ENCODE measurements at places on chromosomes 1 and 21.

GRCh38 chr1:198909973-198910372, 271.1 kb downstream of the PTPRC start:
- DNase-seq: no peak

GRCh38 chr1:101338714-101339430, 102.1 kb downstream of the S1PR1 start:
- no peak for DNase-seq

DNA sequence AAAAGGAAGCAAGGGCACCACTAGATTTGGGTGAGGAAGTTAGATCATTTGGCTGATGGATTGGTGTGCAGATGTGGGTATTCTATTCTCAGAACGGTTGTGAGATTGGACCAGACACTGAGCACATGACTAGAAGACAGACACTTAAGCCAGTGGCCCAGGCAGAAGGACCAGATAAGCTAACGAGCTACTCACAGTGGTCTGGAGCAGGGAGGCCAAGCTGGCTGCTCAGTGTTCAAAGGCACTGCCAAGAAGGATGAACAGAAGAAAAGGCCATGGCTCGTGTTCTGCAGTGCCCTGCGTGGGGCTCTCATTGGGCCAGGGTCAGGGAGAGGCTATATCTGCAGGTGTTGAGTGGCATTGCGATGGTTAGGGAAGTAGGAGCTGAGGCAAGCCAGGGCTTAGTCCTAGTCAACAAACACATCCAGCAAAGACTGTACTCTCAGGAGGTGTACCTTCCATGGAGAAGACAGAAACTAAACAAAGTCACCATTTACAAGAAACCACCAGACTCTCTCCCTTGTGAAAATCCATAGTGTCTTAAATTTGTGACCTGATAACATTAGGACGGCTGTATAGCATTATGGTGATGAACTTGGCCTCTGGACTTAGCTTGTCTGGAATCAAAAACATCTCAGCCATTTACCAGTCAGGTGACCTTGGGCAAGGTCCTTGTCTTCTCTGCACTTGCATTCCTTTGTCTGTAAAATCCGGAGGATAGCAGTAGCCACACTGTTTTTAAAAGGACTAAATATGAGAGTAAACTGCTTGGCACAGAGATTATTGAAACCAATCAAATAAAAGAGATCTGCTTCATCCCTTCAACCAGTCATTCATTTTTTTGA, 274.5 kb downstream of the SIPA1L2 start:
- no peak for DNase-seq

- DNase-seq: no peak
Measured at GRCh38 chr1:51840743-51841461, 37.6 kb downstream of the NRDC start.

DNA sequence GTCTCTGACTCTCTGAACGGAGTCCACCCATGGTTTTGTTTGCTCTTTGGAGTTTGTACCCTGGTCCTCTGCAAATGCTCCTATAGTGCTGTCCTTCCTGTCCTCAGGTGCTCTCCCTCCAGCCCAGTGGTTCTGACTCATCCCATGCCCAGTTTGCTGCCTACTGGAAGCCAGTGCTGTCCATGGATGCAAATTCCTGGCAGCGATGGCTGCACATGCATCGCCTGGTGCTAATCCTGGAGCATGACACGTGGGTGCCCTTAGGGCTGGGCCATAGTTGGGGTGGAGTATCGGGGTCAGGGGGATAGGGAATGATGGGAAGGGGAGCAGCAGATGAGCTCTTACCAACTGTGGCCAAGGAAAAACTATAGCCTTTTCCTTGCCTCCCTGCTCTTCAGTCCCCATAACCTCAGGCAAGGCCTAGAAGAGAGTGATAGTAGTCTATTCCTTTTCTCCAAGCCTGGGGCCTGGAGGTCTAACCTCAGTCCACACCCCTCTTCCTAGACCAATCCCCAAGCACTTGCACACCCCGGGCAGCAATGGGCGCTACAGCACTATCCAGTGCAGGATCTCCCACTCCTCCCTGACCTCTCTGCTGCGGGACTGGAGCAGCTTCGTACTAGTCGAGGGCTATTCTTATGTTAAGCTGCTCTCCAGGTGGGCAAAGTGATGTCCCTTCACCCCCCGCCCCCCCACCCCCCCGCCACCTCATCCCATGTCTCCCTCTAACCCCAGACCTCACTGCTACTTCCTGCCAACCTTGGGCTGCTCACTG, 31.6 kb downstream of the HYI start:
- DNase-seq: no peak

DNA sequence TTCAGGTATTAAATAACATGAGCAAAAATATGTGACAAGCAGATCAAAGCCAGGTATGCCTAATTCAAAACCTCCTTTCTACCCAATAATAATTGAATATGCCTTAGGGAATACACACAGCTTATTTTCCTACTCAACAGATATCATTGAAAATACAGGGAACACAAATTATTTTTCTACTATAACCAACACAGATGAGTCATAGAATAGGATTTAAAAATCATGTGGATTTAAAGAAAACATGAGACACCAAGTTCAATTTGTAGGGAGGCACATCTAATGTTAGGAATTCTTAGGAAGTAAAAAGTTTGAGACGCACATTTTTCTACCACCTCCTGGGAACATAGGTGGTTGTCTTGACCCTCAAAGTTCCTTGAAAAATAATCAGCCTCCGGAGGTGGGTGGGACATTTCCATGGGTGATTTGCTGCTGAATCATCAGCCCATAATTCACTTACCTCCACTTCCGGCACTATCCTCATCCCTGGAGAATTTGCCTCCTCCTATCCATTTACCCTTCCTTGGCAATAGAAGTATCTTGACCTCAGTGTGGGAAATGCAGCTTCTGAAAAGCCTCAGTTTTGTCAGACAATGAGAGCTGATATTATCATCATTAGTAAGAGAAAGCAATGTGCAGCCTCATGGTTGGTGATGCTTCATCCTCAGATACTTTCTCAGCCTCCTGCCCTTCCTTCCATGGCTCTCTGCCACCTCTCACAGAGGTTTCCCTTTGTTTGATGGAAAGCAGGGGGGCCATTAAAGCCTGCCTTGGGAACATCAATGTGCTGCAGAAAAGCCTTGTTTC, 33.5 kb upstream of the RGS4 start:
- DNase-seq: no peak

- DNase-seq: no peak
Measured at GRCh38 chr1:108079440-108080025, 114.6 kb upstream of the VAV3 start.

- DNase-seq: no peak
Measured at GRCh38 chr1:34166625-34167361, 1.8 kb upstream of the CSMD2 start.

DNA sequence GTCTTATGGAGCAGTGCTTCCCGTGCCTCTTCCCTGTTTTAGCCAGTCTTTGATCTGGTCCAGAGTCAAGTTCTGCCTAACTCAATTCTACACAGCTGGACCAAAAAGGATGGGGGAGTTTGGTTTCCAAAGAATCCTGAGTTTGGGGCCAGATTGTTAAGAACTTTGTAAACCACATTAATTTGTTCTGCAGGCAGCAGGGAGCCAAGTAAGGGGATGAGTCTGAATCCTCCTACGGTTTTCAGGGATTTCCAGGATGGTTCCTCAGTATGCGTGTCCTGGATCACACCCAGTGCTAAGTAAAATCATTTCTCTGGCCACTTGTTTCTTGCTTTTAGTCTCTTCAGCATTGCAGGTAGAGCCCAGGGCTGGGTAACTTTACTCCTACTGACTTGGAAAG, 26.1 kb upstream of the GJA5 start:
- DNase-seq: no peak

DNA sequence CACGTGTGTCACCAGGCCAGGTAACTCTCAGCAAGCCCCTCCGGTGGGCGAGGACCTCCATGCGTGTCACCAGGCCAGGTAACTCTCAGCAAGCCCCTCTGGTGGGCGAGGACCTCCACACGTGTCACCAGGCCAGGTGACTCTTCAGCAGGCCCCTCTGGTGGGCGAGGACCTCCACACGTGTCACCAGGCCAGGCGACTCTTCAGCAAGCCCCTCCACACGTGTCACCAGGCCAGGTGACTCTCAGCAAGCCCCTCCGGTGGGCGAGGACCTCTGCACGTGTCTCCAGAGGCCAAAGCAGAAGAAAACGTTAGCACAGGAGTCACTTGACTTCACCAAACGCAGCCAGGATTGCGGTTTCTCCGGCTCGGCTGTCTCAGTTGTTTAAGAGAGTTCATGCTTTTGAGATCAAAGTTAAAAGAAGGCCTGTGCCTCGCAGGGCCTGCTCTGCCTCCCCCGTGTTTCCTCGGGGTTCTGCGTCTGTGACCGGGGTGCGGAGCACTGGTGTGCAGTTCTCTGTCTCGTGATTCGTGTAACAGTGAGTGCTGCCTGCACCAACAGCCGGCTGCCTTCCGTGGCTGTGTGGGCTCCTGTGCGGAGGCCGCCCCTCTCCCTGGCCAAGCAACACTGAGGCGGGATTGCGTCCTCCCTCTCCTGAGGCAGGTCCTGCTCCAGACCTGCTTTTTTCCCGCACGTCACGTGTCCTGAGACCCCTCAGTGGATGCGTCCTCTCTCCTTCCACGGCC, 56.6 kb downstream of the PRKCZ start:
- DNase-seq: no peak

DNA sequence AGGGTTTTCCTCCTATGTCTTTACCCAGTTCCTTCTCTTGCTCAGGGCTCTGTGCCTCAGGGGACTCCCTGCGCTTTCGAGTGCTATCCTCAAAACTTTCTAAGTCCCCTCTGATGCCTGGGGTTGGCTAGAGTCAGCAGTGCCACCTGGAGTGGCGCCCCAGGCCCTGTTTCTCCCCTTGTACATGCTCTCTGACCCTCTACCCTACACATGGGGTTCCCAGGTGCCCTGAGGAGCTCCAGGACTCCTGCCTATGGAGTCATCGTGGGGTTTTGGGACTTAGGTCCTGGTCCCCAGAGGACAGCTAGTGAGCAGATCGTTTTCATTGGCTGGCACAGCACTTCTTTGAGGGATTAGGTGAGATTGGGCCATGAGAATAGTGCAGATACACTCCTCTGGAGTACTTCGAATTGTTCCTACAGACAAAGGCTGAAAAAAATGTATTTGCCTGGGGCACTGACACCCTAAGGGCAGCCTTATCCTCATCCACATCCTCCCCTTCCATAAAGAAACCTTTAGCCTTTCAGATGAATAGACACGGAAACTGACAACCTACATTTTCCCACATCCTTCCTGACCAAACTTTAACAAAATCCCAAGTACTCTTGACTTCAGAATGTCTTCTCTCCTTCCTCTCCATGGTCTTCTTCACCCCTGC, 41.5 kb downstream of the LGR6 start:
- no peak for DNase-seq

GRCh38 chr1:153494976-153495535, 34.6 kb upstream of the S100A7 start:
- no peak for DNase-seq

- DNase-seq: no peak
Measured at GRCh38 chr1:155013632-155014031, 11.0 kb downstream of the ZBTB7B start.

DNA sequence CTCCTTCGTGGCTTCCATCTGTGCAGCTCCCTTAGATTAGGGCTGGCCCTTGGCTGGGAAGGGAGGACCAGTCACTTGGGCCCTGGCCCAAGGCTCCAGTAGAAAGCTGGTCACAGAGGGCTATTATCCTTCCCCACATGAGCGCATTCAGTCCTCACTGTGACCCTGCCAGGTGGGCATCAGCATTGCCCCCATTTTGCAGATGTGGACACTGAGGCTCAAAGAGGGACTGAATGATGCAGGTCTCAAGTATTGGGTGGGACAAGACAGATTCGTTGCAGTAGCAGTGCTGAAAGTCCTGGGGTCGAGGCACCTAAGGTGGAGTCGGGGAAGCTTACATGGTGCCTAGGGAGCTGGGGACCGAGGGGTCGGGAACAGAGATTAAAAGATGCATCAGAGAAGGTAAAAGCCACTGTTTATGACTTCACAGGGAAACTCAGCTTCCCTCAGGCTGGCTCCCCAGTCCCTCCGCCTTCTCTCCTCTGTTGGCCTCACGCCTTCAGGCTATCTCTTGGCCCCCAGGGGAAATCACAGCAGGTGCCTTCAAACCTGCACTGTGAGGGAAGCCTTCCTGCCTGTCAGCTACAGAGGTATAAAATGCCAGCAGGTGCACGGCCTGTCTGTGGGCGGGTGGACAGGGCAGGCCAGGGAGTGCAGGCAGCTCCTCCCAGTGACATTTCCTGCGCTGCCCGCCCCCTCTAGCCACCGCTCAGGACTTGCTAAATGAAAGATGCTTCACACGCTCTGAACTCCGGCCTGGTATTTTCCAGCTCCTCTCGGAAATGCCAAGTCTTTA, 178.4 kb downstream of the GRIK3 start:
- DNase-seq: no peak

GRCh38 chr1:185369786-185370185, 52.7 kb upstream of the IVNS1ABP start:
- no peak for DNase-seq

GRCh38 chr1:205239078-205239477, 11.3 kb downstream of the TMCC2 start:
- DNase-seq: no peak

DNA sequence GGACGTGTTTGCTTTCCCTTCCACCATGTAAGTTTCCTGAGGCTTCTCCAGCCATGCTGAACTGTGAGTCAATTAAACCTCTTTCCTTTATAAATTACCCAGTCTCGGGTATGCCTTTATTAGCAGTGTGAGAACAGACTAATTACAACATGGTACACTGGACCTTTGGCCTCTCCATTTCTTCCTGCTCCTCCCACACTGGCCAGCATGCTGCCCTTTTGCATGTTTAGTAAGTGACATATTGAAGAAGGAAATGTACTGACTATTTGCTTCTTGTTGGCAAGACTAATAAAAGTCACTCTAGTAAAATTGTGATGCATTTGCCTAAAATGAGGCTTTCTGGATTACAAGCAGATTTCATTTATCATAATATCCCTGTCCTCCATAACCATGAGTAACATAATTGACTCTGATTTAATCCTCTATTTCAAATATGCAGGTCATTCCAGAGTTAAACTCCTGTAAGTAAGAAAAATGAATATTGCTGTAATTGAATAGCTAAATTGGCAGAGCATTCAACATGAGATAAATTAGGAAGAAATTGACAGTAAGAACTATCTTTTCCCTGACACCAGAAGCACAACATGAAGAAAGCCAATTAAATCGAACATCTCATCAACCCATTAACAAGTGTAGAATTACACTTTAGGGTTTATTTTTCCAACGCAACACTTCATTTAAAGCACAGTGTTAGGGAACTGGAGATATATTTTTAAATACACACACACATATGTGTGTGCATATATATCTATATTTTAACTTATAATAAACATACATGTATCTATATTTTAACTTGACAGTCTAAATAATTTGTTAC, 427.8 kb upstream of the ZP4 start:
- DNase-seq: no peak

GRCh38 chr1:212162635-212163034, 122.6 kb upstream of the PPP2R5A start:
- no peak for DNase-seq

DNA sequence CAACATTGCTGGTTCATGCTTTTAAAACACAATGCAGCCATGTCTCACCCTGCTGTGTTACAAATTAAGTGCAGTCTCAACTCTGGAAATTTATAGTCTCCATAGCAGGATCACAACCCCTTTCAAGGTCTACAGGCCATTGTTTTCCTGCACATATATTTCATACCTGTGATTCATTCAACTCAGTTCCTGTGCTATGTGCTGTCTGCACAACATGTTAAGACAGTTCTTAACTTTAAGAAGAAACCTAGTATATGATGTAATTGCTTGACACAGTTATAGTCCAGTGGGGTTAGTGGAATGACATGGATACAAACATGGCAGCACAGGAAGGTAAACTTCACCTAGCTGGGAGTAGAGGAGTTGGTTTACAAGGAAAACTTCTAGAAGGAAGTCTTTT, 106.4 kb downstream of the IFI44 start:
- DNase-seq: no peak
